Progenitor cell of endocrine pancreas (in vitro differentiated cells): ENCODE measurements at places on chromosomes 5 and 9.

DNA sequence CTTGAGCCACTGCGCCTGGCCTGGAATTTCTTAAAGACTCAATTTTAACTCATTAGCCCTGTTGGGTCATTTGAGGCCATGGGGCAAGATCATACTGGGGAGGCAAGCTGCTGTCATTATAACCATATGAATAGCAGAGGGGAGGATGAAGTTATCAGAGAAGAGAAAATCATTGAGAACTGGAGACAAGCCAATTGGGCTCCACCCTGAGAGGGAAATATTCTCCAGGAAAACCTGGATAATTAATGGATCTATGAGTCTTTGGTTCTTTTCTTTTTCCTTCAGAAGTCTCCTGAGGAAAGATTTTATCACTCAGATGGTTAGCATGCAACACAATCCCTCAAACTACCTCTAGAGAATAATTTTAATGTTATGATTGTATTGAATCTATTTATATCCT, 569.6 kb upstream of the TUSC1 start:
- DNase-seq = no peak

DNA sequence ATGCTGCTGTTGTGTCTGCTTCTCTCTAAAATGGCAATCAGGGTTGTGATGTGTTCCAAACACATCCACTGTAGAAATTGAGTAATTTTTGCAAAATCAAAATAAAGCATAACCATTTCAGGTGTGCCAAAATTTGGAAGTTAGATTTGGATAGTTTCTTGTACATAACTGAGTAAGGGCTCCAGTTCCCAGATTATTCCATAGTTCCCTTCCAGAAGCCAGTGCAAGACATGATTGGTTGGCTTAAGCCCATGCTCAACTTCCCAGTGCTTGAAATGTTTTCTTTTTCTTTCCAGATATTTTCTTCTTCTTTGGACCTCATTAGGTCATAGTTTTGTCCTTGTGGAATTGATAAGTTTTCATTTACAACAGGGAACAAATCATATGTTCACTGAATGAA, 64.2 kb downstream of the SNCAIP start:
- DNase-seq = no peak

GRCh38 chr5:66597183-66597757, 1.1 kb downstream of the MAST4 start:
- DNase-seq = peak; percentile 41

- no peak for DNase-seq
Observed at GRCh38 chr9:31255211-31255610, 1129.2 kb upstream of the ACO1 start.

GRCh38 chr5:37957218-37957617, 117.4 kb upstream of the GDNF start:
- DNase-seq = no peak

GRCh38 chr9:71459082-71459481, 309.2 kb downstream of the CEMIP2 start:
- DNase-seq = no peak

- DNase-seq = no peak
Observed at GRCh38 chr5:179791881-179792611, 1.7 kb upstream of the LTC4S start.

DNA sequence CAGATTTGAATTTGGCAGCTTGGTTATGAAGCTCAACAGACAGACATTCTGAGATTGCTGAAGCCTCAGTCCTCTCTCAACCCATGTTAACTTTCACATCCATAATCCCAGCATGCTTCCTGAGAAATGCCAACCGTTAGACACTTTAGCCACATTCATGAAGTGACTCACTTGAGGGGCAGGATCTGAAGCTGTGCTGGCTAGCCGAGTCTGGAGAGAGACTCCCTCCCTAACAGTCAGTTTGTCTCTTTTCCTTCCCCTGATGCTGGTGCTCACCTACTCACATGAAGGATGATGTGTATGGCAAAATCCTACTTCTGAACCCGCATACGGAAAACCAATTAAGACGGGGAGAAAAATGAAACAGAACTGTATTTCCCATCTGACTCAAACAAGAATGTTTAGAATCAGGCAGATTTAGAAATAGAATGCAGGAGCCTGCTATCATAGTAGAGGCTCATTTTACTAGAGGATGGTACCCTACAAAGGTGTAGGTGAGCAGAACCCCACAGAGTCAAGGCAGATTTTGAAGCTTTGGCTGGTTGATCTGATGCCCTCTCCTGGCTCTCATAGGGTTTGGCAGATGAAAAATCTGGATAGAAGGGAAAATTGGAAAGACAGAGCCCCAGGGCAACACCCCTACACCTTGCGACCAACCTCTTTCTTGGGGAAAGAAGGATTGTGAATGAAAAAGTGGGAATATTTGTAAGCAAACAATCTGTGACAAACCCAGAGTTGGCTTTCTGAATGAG, 150.9 kb upstream of the LHFPL2 start:
- DNase-seq = no peak

- no peak for DNase-seq
Observed at GRCh38 chr5:78268356-78268755, 26.1 kb downstream of the AP3B1 start.

GRCh38 chr5:56066931-56067450, 72.2 kb upstream of the IL6ST start:
- DNase-seq = no peak

DNA sequence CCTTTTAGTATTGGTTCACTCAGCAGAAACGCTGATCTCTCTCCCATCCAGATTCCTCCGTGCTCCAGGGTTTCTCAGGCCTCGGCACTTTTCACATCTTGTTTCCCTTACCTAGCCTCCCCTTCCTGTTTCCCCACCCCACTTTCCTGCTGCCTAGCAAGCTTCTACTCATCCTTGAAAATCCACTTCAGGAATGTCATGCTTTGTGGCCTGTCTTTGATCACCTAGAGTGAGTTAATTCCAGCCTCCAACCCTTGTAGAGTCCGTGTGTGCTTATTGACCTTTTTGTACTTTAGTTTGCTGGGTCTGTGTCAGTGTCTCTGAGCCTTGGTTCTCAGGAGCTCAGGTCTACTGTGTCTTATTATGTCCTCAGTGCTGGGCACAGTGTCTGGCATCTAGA, 116.6 kb downstream of the AOPEP start:
- DNase-seq = no peak

GRCh38 chr5:95986001-95986400, 24.4 kb upstream of the ELL2 start:
- no peak for DNase-seq

- no peak for DNase-seq
Observed at GRCh38 chr5:180915924-180916323, 17.0 kb downstream of the BTNL8 start.

DNA sequence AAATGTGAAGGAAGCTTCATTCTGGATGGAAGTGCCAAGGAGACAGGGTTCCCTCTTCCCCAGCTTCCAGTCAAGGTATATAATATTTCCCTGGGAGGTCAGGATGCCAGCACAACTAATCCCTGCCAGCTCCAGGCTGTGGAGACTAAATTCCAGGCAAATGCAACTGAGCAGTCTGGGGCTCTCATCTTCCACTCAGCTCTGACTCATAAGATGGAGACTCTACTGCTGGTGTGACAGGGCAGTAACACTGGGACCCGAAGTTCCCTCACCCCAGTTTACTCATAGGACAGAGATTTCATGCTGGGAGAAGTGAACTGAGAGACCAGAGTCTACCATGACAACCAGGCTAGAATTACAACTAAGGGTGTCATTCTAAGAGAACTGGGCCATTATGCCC, 235.4 kb downstream of the FSTL4 start:
- no peak for DNase-seq
